ENCODE measurements at places on chromosomes 2 and 18. TPM values are rescaled to one million over a fixed set of nuclear protein-coding genes. Genes with fewer than 3 reads are reported as not detected.

DNA sequence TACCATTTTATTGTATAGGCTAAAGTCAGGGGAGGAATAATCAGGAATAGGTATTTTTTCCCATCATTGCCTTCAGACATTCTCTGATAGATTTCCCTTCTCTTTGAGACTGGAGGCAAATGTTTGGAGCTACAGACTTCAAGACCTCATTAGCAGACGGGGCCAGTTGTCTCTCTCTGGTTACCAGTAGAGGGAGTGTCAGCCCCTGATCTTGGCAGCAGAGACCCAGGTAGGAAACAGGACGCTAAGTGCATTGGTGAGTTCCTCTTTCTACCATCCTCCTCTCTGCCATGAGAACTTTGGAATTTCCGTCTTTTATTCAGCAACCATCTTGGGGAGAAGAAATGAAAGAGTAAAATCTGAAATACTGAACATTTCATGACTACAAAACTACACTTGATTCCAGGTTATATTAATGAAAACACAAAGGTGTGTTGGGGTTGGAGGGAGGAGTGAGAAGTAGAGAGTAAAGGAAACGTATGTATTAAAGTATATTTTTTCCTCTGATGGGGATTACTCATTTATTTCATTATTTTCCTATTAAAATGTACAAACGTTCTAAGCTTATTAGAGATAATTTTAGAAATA lies 186.2 kb upstream of the GCFC2 start:
- peak; percentile 18 for DNase-seq
- H3K27me3 ChIP-seq = no peaks in the 10 kb centered on the region
- H3K36me3 ChIP-seq = no peaks in the 10 kb centered on the region
- no peaks in the 10 kb centered on the region for H3K4me1 ChIP-seq
- no peak overlapping the region for H3K4me3 ChIP-seq

GRCh38 chr2:113080134-113080533 lies 12.4 kb downstream of the IL1F10 start:
- H3K4me3 ChIP-seq = no peak overlapping the region
- peak; percentile 27 for DNase-seq
- no peak overlapping the region for H3K27ac ChIP-seq
- no peaks in the 10 kb centered on the region for H3K27me3 ChIP-seq
- H3K4me1 ChIP-seq = peaks cover 11% of the 10 kb centered on the region
- H3K36me3 ChIP-seq = no peaks in the 10 kb centered on the region

DNA sequence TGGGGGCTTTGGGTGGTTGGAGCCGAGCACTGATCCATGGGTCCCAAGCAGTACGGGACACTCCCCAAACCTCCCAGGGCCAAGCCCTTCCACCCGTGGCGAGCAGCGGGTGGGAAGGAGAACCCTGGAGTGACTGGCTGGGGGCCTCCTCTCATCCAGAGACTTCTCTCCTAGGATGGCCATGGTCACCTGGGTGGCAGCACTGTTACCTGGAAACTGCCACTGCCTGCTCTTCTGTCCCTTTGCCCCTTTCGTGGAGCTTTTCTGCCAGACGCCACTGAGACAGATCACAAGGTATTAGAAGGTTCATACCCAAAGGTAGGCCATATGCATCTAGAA lies 26.9 kb downstream of the CENPO start:
- DNase-seq = no peak
- H3K27ac ChIP-seq = no peak overlapping the region
- H3K4me3 ChIP-seq = no peak overlapping the region
- H3K27me3 ChIP-seq = no peaks in the 10 kb centered on the region
- H3K4me1 ChIP-seq = peaks cover 9% of the 10 kb centered on the region

The PLCL1 gene
- 13.4 TPM for total RNA-seq

DNA sequence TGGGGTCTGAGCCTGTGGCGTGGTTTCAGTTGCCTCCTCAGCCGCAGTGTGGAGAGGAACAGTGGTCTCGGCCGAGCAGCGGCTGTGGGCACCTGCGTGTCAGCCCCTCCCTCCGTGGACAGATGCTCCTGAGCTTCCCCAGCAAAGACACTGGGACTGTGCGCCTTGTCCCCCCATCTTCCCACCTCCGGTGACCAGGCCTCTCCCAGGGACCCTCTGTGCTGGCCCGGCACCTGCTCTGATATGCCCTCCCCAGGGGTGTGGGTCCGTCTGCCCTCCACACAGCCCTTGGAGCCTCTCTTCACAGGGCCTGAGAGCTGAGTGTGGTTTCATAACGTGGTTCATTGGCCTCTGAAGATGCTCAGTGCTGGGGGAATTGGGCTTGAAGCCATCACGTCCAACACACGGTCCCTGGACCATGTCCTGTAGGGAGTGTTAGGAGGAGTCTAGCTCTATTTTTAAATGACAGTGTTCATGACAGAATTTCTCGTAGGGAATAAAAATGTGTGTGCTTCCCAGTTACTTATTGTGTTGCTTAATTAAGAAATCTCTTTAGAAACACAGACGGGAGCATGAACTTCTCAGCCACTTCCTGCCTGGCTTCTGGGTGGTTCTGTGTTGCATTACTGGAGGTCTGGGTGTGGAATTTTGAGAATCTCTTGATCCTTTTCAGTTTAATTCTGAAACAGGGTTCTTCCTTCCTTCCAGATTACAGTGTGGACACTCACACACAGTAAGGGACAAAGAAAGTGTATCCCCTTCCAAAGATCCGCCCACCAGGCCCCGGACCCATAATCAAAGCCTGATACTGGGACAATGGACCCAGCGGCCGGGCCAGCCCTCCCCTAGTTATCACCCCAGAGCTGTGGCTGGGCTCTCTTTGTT lies 110.7 kb downstream of the NFATC1 start:
- peak; percentile 73 for DNase-seq
- peaks cover 37% of the 10 kb centered on the region for H3K4me1 ChIP-seq
- H3K27me3 ChIP-seq = peaks cover 2% of the 10 kb centered on the region
- peaks cover 9% of the 10 kb centered on the region for H3K36me3 ChIP-seq
- no peak overlapping the region for H3K4me3 ChIP-seq
- peak overlapping the region; percentile 96 for H3K27ac ChIP-seq

GRCh38 chr2:172098650-172099471 lies 3.8 kb downstream of the DLX2 start:
- H3K4me1 ChIP-seq = peaks cover 77% of the 10 kb centered on the region
- H3K27me3 ChIP-seq = peaks cover 99% of the 10 kb centered on the region
- DNase-seq = peak; percentile 42
- H3K27ac ChIP-seq = no peak overlapping the region

GRCh38 chr2:63582873-63583272 lies 5.4 kb downstream of the WDPCP start:
- H3K4me3 ChIP-seq = no peak overlapping the region
- H3K27me3 ChIP-seq = no peaks in the 10 kb centered on the region

The SIX3 gene
- total RNA-seq = not detected
